ENCODE measurements at places on chromosomes 2 and 18.

DNA sequence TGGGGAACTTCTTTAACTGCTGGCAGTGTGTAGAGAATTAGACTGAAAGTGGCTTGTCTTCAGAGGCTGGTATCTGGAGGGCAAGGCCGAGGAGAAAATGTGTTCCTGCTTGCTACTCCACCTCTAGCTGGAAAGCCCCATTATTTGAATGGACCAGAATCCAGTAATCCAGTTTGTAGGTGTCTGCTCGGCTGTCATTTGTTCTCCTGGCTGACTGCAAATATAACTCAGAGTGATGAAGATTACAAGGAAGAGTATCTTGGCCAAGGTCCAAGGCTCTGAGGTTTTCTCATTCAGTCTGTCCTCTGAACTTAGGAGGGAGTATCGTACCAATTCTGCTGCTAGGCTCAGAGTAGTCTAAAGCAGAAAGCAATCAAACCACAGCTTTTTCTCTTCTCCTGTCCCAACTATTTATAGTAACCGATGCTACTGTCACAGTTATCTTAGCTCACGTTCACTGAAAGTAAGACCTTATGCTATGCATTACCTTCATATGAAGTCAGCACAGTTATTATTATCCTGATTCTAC is 228.6 kb downstream of the SETBP1 start:
- H3K36me3 ChIP-seq = no peaks in the 10 kb centered on the region
- H3K4me1 ChIP-seq = peaks cover 34% of the 10 kb centered on the region
- H3K27ac ChIP-seq = no peak overlapping the region
- H3K4me3 ChIP-seq = no peak overlapping the region
- DNase-seq = no peak

- H3K4me1 ChIP-seq = no peaks in the 10 kb centered on the region
- DNase-seq = no peak
- H3K36me3 ChIP-seq = no peaks in the 10 kb centered on the region
- H3K27me3 ChIP-seq = peaks cover 80% of the 10 kb centered on the region
- H3K27ac ChIP-seq = no peak overlapping the region
Observed at GRCh38 chr18:59109375-59109774, 30.3 kb upstream of the SEC11C start.

DNA sequence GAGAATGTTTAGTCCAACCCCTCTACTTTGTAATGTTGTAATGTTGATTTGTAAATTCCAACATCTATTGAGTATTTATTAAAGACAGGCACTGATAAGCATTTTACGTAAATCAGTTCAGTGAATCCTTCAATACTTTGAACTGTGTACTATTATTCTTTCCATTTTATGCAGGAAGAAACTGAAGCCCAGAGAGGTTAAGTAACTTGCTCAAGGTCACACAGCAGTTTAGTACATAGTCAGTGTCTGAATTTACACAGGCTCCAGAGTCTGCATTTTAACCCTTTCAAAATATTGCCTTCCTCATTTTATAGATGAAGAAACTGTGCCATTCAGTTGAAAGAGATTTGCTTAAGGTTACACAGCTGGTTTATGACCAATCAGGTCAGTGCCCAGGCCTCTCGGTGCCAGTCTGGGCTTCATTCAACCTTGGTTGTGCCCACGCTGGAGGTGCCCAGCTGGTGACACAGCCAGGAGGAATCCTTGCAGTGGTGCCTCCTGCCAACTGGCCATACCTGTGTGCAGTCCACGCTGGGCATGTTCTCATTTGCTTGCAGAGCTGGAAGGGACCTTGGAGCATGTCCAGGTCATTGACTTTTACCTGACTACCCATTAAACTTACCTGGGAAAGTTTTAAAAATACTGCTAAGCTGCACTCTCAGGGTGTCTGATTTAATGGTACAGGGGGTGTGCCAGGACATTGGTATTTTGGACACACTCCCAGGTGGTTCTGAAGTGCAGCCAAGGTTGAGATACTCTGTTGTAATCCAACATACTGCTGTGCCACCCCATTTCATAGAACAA is 74.3 kb upstream of the CYRIA start:
- H3K27ac ChIP-seq = no peak overlapping the region
- H3K4me3 ChIP-seq = no peak overlapping the region
- DNase-seq = no peak

DNA sequence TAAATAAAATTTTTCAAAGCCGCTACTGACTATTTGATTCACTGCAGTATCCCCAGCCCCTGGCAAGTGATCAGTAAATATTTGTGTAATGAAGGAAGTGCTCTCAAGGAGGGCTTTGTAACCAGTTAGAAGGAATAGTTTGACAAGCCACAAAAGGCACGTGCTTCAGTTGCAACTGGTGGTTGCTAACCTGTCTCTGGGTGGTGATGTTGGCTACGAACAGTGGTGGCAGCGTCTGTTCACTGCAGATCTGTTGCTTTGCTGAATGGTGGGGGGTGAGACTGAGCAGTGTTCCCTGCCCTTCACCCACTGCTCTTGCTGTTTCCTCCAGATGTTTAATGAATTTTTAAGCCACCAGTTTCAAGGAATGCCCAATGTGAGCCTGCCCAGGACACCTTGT is 73.9 kb upstream of the SIX2 start:
- no peak for DNase-seq
- H3K27ac ChIP-seq = no peak overlapping the region
- H3K36me3 ChIP-seq = no peaks in the 10 kb centered on the region
- H3K4me1 ChIP-seq = no peaks in the 10 kb centered on the region
- H3K27me3 ChIP-seq = peaks cover 7% of the 10 kb centered on the region

DNA sequence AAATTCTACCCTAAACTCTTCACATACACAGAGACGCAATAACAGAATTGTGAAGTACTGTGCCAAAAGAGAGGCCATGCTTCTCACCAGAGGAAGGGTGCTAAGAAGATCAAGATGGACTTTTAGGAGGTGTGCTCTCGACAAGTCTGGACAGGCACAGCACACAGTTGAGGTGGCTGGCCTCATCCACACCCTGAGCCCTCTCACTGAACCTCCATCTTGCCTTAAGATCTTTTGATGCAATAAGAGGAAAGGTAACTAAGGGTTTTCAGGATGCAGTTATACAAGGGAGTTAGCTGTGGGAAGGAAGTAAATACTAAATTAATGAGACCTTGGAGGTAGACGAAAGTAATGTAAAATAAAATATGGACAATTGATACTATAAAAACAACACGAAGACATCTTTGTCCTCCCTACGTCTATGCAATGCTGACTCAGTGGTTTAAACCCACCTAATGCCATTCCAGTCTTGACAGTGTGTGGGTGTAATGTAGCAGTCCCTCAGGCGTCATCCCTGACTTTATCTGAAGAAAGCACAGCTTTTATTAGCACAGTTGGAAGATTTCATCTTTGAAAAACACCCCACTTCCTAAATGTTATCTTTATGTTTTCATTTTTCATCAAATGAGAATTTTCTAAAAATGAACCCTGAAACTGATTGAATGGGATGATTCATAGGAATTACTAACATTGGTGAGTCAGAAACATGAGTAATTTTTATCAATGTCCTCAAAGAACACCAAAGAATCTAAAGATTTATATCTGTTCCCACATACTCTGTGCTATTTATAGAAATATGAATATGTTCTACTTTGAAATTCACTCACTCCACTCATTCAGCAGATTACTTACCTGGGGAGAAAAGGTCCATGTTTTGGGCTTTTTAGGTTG is 34.0 kb upstream of the MALL start:
- H3K4me1 ChIP-seq = peaks cover 63% of the 10 kb centered on the region
- peak overlapping the region; percentile 94 for H3K27ac ChIP-seq
- H3K4me3 ChIP-seq = peak overlapping the region; percentile 36
- no peaks in the 10 kb centered on the region for H3K27me3 ChIP-seq

- peaks cover 47% of the 10 kb centered on the region for H3K36me3 ChIP-seq
- H3K4me3 ChIP-seq = no peak overlapping the region
- H3K4me1 ChIP-seq = peaks cover 32% of the 10 kb centered on the region
- DNase-seq = no peak
Observed at GRCh38 chr18:79367989-79368388, 27.7 kb upstream of the NFATC1 start.

GRCh38 chr18:39521164-39521563 is 1955.6 kb upstream of the CELF4 start:
- no peaks in the 10 kb centered on the region for H3K36me3 ChIP-seq
- no peak for DNase-seq
- no peaks in the 10 kb centered on the region for H3K4me1 ChIP-seq
- H3K27me3 ChIP-seq = no peaks in the 10 kb centered on the region
- H3K4me3 ChIP-seq = no peak overlapping the region
- no peak overlapping the region for H3K27ac ChIP-seq

DNA sequence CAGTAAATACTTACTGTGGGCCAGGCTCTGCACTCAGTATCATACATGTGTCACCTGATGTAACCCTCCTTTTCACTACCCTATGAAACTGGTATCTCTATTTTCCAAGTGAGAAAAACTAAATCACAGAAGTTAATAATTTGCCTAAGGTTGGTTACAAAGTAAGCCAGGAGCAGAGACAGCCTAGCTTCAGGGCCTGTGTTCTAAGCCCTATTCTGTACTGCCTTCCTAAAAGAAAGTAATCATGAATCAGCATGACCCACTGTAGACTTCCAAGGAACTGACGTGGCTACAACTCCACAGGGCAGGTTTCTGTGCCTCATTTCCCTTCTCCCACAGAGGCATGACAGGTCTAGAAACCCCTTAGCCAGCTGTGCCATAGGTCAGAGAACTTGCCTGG is 14.3 kb downstream of the ZNF142 start:
- no peak overlapping the region for H3K4me3 ChIP-seq
- peaks cover 96% of the 10 kb centered on the region for H3K36me3 ChIP-seq
- peaks cover 11% of the 10 kb centered on the region for H3K4me1 ChIP-seq

GRCh38 chr2:66566726-66567399 is 131.9 kb downstream of the MEIS1 start:
- no peak for DNase-seq
- no peak overlapping the region for H3K4me3 ChIP-seq
- H3K36me3 ChIP-seq = no peaks in the 10 kb centered on the region
- no peaks in the 10 kb centered on the region for H3K4me1 ChIP-seq

DNA sequence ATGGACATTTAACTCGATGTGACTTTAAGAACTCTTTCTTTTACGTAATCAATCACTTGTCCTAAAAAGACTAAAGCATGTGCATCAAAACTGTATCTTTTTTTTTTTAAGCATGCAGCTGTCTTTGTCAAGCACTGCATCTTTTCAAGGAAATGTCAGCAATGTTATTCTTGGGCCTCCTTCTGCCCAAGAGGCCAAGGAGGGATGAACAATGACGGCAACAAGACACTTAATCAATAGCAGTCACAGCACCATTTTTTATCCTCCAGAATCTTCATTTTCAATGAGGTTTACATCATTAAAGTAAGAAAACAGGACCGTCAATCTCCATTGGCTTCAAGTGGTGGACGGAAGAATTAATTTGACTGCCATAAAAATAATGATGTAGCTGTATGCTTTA is 253.8 kb downstream of the AFF3 start:
- no peaks in the 10 kb centered on the region for H3K27me3 ChIP-seq
- no peak overlapping the region for H3K4me3 ChIP-seq
- no peaks in the 10 kb centered on the region for H3K4me1 ChIP-seq
- H3K36me3 ChIP-seq = no peaks in the 10 kb centered on the region
- no peak for DNase-seq
- no peak overlapping the region for H3K27ac ChIP-seq

GRCh38 chr2:62999905-63000304 is 50.7 kb upstream of the OTX1 start:
- H3K4me3 ChIP-seq = no peak overlapping the region
- no peak overlapping the region for H3K27ac ChIP-seq
- peaks cover 45% of the 10 kb centered on the region for H3K36me3 ChIP-seq

GRCh38 chr2:240203031-240203787 is 62.8 kb upstream of the OTOS start:
- no peak overlapping the region for H3K4me3 ChIP-seq
- peaks cover 12% of the 10 kb centered on the region for H3K4me1 ChIP-seq
- H3K27me3 ChIP-seq = peaks cover 67% of the 10 kb centered on the region
- no peak for DNase-seq
- H3K27ac ChIP-seq = no peak overlapping the region
- H3K36me3 ChIP-seq = no peaks in the 10 kb centered on the region

DNA sequence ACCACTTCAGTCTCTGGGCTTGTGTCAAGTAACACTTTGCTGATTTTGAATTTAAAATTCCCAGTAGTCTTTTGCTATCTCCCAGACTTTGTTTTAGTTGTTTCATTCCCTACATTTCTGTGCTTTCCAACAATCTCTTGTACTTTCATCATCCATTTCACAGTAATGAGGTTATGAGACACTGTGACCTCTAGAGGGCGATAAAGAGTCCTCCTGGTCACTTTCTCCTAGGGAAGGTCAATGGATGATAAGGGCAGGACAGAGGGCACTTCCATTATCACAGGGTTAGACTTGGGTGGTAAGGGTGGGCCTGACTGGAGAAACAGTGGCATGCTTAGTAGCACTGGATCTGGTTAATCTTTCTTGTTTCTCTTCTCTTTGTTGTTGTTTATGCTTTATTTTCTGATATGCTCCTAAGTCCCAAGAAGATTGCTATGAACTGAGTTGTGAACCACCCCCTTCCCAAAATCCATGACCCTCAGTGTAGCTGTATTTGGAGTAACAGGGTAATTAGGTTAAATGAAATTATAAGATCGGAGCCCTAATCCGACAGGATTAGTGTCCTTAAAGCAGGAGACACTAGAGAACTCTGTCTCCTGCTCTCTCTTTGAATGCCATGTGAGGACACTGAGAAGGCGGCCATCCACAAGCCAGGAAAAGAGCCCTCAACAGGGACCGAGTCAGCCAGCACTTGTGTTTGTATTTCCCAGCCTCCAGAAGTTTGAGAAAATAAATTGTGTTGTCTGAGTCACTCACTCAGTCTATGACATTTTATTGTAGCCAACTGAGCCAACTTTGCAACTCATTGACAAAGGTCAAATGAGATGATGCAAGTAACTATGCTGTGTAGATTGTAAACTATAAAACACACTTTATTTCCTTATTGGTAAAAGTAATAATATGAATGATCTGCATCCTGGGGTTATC is 779.2 kb downstream of the CNTNAP5 start:
- no peaks in the 10 kb centered on the region for H3K27me3 ChIP-seq
- no peak for DNase-seq
- H3K4me3 ChIP-seq = no peak overlapping the region
- no peaks in the 10 kb centered on the region for H3K4me1 ChIP-seq
- no peak overlapping the region for H3K27ac ChIP-seq
- no peaks in the 10 kb centered on the region for H3K36me3 ChIP-seq

Data from activated T-cell treated with anti-CD3 and anti-CD28 coated beads, Interleukin-2, amount 50 U/mL, for 24 hours (primary cell).